Right ventricle myocardium inferior (tissue), 1 donor: ENCODE measurements at places on chromosomes 11 and 22.
A peak's percentile ranks its signal among the peaks of the same experiment; 100 is the strongest.

- DNase-seq = no peak
Observed at GRCh38 chr11:112513417-112513816, 252.8 kb upstream of the PLET1 start.

GRCh38 chr11:63564056-63564774, 1.0 kb upstream of the PLAAT2 start:
- no peak for DNase-seq

- no peak for DNase-seq
Observed at GRCh38 chr11:13009921-13010748, 1.0 kb downstream of the RASSF10 start.

GRCh38 chr22:30267382-30268302, 991 bp upstream of the OSM start:
- peak; percentile 76 for DNase-seq

DNA sequence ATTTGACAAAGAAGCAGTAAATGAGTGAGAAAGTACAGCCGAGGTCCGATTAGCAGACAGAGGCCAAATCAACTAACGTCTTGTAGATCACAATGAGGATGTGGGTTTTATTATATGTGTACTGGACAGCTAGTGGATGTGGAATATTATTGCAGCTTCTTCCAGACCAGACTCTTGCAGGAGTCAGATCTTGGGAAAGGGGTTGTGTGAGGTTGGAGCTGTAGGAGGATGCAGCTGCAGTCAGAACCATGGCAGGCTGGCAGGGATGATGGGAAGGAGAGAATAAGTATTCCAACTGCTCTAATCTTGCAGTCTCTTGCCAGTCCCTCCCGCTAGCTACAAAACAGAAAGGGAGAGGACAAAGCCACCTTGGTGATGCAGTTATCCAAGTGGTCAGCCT, 46.8 kb upstream of the LDLRAD3 start:
- no peak for DNase-seq

- no peak for DNase-seq
Observed at GRCh38 chr11:103812680-103813079, 223.8 kb upstream of the DDI1 start.

GRCh38 chr11:1071571-1072115, 3.0 kb upstream of the MUC2 start:
- DNase-seq = peak; percentile 67

DNA sequence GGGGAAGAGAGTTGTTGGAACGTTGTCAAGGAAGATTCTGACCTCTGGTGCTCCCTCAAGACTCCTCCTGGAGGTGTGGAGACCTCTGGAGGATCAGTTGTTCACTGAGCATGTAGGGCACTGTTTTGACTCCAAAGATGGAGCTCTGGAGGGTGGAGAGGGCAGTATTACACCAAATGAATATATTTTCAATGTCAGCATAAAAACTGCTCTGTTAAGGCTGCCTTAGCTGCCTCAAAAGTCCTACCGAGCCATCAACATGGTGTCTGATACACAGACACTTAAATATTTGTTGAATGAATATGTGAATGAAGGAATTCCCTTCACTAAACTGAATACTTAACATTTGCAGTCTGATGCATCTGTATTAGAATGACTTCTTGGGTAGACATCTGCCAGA, 144.2 kb upstream of the SPON1 start:
- DNase-seq = no peak

- no peak for DNase-seq
Observed at GRCh38 chr22:47610764-47611163, 848.3 kb downstream of the TBC1D22A start.

DNA sequence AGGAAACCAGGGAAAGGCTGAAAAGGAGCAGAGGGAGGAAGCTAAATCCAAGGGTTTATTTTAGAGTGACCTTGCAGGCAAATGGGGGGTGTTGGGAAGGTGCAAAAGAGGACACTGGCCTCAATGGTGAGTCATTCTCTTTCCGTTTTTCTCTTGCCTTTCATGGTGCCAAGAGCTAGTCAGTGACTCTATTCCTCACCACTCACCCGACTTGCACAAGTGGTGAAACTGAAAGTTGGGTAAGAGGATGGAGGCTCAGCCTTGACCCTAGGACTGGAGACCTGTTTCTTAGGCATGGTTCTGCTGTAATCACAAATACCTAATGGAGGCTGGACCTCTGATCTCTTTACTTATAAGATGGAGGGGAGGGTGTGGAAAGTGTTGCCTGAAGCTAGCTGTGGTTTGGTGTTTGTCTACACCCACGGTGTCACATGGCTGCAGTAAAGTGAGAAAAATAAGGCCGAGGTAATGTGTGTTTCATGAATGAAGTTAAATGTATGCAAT, 67.3 kb upstream of the CREB3L1 start:
- no peak for DNase-seq

GRCh38 chr11:17544181-17544622, at the start of gene USH1C:
Gene USH1C (minus strand): TSS chr11:17544416. CDS start chr11:17544307, 109 bp downstream.
- no peak for DNase-seq

GRCh38 chr11:65649656-65650546, 12.0 kb downstream of the SIPA1 start:
- peak; percentile 57 for DNase-seq

- peak; percentile 50 for DNase-seq
Observed at GRCh38 chr22:24146194-24146616, 35.1 kb upstream of the SUSD2 start.

GRCh38 chr22:24184057-24184798, 2.9 kb downstream of the SUSD2 start:
- DNase-seq = peak; percentile 58

DNA sequence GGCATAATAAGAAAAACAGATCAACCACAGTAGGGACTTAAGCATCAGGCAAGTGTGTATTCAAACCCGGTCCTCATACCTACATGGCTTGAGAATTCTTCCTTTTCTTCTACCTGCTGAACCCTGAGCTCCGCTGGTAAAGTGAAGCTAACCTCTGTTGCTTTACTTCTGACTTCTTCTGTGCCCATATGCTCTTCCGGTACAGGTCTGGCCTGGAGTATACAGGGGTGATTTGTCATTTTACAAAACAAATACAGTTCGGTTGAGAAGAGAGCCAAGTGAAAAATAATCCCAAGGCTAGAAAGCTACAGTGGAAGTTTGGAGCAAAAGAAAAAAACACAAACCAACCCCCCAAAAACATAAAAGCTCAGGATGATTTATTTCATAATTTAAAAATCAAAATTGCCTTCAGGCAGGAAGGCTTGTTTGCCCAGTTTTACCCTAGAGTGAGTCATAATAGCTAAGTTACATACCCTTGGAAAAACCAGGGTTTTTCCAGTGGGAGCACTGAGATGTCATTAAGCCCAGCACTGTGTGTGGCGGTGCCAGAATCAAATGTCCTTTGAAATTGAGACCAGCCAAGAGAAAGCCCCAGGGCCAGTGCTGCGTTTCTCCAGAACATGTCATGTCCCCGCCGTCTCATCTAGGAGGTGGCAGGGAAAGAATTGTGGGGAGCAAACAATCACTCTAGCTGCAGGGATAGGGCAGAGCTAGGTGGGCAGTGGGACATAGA, 305.5 kb upstream of the ISX start:
- DNase-seq = no peak

DNA sequence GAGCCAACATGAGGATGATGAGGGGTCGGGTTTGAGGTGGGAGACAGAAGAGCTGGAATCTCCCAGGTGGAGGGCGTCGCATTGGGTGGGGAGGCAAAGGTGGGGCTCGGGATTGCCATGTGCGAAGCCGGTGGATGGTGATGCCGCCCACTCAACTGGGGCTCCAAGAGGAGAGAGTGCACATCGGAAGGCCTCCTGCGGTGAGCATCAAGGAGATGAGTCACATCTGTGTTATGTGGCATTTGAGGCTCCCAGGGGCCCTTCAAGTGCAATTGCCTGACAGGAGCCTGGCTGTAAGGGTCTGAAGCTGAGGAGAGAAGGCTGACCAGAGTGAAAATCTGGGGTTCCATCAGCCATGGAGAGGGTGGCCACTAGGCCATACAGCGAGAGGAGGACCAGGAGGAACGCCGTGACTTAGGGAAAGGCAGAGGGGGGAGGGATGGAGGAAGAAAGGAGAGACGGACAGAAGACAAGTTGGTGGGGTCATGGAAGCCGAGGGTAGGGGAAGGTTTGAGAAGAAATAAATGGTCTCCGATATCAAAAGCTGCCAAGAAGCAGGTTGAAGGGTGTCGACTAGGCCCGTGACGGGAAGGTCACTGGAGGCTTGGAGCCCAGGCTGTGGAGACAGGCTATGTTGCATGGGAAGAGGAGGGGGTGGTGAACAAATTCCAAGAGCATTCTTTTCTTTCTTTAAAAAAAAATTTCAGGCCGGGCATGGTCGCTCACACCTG, 21.3 kb downstream of the RASD2 start:
- no peak for DNase-seq

DNA sequence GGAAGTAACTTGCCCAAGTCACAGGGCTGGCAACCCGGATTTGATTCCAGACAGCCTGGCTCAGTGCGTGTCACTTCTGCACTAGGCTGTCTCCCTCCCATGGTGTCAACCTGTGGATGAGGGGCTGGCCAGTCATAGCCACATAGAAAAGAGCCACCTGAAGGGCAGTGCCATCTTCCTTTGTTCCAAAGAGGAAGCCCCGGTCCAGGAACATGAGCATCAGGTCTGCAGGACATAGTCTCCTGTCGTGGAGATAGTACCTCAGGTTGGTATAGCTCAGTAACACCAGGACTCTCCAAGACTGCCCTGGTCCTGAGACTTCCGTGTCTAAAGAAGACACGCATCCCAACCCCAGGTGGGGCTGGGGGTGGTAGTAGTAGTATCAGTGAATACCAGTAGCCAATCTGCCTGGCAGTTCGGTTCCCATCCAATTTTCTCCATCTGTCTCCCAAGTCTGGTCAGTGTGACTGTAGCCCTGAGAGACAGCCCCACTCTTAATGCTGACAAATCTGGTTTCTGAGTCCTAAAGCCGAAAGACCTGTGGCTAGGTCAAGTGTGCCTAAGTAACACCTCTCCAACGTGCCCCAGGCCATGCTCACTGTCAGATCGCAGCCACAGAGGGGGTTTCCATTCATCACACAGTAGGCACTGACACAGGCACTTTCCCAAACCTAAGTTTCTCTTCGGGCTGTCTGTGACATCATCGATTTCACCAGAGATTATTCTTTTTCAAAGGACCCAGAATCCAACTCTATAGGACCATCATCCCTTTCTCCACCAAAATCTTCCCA, 33.1 kb downstream of the C11orf58 start:
- DNase-seq = no peak

DNA sequence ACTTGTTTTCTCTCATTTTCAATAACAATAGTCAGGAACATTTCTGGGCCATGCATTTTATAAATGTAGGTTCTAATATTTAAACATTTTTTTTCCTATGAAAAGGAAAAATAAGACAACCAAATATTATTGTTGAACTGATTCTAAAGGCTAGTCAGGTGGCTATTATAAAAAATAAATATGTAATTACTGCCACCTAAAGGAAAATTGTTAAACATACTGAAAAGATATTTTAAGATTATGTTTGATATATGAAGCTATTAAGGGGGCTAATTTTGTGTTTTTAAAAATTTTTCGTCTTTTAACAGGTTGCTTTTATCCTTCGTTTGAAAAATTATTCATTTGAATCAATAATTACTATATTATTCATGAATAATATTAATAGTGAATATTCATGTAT, 62.2 kb upstream of the FDX1 start:
- DNase-seq = no peak

- DNase-seq = no peak
Observed at GRCh38 chr11:126344141-126345080, 11.1 kb upstream of the ST3GAL4 start.

DNA sequence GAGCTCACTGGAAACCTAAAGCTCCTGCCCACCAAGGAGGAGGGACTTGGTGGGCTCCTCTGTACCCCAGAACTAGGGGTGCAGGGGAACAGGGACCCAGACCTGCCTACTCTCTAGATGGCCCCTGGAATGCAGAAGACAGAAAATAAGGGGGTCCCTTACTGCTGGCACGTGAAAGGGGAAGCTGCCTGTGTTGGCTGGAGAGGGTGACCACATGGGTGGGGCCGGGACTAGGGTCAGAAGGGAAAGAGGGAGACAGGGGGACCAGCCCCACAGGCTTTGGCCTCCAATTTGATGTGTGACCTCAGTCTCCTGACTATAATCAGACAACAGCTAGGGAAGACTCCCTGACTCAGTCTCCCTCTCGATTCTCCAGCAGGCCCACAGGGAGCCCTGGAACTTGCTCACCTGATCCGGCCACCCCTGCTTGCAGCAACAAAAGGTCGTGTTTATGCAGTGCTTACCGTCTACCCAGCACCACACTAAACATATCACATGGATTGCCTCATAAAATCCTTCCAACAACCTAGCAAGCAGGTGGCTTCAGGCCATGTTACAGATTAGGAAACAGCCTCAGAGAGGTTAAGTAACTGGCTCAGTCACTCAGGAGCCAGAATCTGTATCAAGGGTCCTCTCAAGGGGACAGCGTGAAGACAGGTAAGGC, 10.2 kb downstream of the ARAP1 start:
- peak; percentile 64 for DNase-seq

- peak; percentile 43 for DNase-seq
Observed at GRCh38 chr11:2814751-2815150, 70.8 kb downstream of the CDKN1C start.

GRCh38 chr11:9901943-9902342, 238.1 kb downstream of the SWAP70 start:
- no peak for DNase-seq

DNA sequence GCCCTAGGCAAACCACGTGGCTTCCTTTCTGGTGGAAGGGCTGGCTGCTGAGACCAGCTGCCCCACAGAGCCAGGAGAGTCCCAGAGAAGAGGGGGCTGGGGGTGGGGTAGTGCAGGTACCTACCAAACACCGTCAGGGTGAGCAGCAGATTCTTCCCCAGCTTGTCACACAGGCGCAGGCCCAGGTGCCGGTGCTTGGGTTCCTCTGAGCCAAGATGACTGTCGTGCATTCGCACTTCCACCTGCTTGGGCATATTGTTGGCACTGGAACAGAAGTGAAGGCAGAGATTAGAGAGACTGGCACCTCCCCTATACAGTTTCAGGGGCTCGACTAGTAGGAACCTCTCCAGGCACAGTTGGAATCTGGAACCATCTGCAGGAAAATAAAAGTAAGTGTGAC, 102.1 kb downstream of the SLC1A2 start:
- DNase-seq = no peak

GRCh38 chr11:73288873-73289707, 17.0 kb downstream of the P2RY6 start:
- DNase-seq = peak; percentile 88

- no peak for DNase-seq
Observed at GRCh38 chr11:32435942-32436750, 807 bp upstream of the WT1 start.
